Activated T-cell treated with anti-CD3 and anti-CD28 coated beads, Interleukin-2, amount 50 U/mL, for 48 hours (primary cell): ENCODE measurements at places on chromosomes 3 and 15.

DNA sequence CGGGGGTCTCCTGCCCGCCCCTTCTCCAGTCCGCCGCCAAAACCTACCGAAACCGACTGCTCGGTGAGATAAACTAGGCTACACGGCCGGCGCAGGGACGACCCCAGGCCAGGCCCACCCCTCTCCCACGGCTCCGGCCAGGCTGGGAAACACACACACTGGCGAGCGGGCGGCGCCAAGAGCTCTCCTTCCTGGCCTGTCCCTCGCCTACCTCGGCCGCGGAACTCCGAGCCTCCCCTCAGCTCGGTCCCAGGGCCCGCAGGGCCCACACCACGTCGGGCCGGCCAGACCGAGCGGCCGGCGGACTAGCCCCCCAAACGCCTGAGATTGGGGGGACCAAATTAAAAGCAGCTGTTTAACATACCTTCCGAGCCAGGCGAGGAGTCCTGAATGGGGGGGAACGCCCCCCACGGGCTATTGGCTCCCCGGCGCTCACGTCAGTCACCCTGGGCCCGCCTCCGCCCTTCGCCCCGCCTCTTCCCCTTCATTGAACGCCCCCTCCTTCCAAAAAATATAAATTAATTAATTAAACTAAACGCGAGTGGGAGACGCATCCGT, 4.0 kb upstream of the SIN3A start:
- DNase-seq = peak; percentile 92

GRCh38 chr15:70664494-70664893, 98.9 kb downstream of the UACA start:
- no peak for DNase-seq

DNA sequence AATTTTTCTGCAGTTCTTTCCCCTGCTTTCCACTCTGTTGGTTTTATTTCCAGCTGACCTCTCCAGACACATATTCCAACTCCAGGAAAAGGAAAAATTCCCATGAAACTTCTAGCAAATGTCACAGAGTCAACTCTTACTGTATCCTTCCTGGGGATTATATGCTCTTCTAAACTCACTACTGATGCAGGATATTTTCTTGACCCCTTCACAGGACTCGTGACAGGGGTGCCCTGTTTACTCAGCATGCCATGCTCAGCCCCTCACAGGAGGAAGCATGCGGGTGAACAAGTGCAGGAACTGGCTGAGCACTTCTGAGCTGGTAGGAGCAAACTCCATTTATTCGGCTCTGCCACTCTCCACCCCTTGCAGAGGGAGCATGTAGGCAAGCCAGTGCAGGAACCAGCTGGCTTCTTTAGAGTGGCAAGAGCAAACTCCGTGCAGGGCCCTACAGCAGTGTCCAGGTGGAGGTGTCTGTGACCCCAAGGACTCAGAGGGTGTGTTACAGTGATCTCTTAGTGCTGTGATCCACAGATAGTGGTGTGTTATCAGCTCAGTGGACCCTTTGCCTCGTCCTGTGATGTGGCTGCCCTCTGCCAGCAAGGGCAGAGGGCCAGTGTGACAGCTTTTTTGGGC, 413.6 kb upstream of the GRM7 start:
- DNase-seq = no peak

DNA sequence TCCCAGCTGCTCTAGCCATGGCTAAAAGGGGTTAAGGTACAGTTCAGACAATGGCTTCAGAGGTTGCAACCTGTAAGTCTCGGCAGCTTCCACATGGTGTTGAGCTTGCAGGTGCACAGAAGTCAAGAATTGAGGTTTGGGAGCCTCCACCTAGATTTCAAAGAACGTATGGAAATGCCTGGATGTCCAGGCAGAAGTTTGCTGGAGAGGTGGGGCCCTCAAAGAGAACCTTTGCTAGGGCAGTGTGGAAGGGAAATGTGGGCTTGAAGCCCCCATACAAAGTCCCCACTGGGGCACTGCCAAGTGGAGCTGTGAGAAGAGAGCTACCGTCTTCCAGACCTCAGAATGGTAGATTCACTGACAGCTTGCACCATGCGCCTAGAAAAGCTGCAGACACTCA, 73.7 kb downstream of the STT3B start:
- no peak for DNase-seq

GRCh38 chr3:136751316-136752171, 634 bp downstream of the STAG1 start:
- peak; percentile 78 for DNase-seq

GRCh38 chr3:156300371-156300770, 180.0 kb downstream of the KCNAB1 start:
- no peak for DNase-seq

DNA sequence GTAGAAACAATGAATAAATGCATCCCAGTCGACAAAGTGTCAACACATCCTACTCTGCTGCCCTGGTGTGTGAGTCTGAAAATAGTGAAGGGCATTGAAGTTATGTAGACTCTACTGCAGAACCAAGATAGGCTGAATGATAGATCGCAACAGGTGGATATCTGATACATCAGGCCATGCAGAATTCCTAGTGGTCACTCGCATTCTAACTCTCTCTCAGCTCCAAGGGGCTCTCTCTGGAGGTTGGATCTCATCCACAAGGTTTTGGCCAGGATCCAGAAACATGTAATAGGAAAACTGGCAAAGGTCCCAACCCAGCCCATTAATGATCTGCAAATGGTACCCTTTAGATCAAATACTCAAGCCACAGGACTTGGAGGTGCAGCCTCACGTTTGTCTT, 514.1 kb downstream of the MAGI1 start:
- no peak for DNase-seq

GRCh38 chr3:187498211-187498724, 130.1 kb downstream of the RTP4 start:
- no peak for DNase-seq

DNA sequence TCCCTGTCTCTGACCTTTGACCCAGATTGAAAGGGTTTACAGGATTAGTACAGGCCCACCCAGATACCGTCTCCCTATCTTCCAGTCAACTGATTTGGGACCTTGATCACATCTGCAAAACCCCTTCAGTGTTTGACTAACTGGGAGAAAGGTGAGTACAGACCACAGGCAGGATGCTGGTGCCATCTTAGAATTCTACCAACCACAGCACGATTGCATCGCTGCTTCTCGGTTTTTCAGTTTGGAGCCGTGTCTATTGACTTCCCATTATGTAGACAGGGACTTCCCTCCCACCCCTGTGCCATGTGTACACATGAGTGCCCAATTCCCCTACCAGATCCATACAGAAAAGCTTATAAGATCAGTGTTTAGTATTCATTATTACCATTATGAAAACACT, 6.6 kb upstream of the KLF13 start:
- DNase-seq = no peak

GRCh38 chr15:94887391-94887790, 656.0 kb downstream of the MCTP2 start:
- no peak for DNase-seq

DNA sequence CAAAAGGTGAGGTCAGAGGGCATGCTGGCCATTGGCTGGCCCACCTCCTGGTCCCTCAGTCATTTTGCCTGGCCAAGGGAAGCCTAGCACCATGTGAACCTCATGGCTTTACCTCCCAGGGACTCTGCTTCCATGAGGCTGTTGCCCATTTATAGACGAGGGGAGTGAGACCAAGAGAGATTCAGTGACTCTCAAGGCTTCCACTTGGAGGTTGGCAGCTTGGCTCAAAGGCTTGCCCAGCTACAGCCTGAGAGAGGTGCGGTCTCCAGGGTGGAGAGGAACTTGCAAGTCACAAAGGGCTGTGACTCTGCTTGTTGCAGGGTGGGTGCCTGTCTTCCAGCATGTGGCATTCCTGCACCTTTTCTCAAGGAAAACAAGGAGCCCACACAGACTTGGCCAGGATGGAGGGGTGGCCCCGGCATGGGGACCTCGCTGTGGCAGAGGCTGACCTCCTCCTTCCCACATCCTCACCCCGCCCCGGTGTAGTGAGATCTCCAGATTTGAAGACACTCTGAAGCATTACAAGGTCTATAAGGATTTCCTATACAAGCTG, 24.5 kb downstream of the CFAP100 start:
- DNase-seq = no peak
